ENCODE measurements at places on chromosomes 12 and 14.

- no peak overlapping the region for H3K27ac ChIP-seq
- no peak overlapping the region for H3K4me3 ChIP-seq
- no peaks in the 10 kb centered on the region for H3K27me3 ChIP-seq
- no peaks in the 10 kb centered on the region for H3K36me3 ChIP-seq
Observed at GRCh38 chr12:117481470-117481869, 120.0 kb upstream of the NOS1 start.

GRCh38 chr14:91138511-91139359 lies 24.9 kb downstream of the DGLUCY start:
- H3K27me3 ChIP-seq = no peaks in the 10 kb centered on the region
- no peaks in the 10 kb centered on the region for H3K36me3 ChIP-seq
- peaks cover 2% of the 10 kb centered on the region for H3K4me1 ChIP-seq

GRCh38 chr14:33508126-33509062 lies 442.5 kb downstream of the EGLN3 start:
- no peaks in the 10 kb centered on the region for H3K36me3 ChIP-seq
- DNase-seq = no peak
- H3K4me1 ChIP-seq = peaks cover 28% of the 10 kb centered on the region
- no peak overlapping the region for H3K27ac ChIP-seq
- H3K27me3 ChIP-seq = no peaks in the 10 kb centered on the region

GRCh38 chr14:74065746-74066575 lies 18.3 kb downstream of the ALDH6A1 start:
- H3K4me1 ChIP-seq = no peaks in the 10 kb centered on the region
- no peak for DNase-seq
- no peak overlapping the region for H3K27ac ChIP-seq
- H3K36me3 ChIP-seq = peaks cover 82% of the 10 kb centered on the region
- no peak overlapping the region for H3K4me3 ChIP-seq

DNA sequence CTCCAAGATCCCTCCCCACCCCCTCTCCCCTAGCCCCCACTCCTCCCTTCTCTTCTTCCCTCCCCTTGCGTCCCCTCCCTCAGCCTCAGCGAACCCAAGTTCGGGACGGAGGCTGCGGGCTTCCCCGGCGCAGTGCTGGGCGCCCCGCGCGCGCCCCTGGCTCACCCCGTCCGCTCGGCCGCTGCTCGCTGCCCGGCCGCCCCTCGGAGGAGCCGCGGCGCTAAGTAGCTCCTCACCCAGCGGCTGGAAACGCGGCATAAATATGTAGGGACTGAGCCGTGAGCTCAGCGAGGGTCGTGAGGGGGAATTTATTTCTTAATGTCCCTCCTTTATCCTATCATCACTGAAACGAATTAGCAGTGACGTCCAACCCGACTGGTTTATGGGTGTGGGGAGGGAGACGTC lies at the start of gene NOS1:
TSS of gene NOS1 (minus strand) at position 280 of the 405 bp plus-strand sequence. CDS start 30,557 bp downstream, outside the sequence.
- peaks cover 2% of the 10 kb centered on the region for H3K4me1 ChIP-seq
- H3K36me3 ChIP-seq = no peaks in the 10 kb centered on the region
- no peak within 1 kb of the TSS for H3K27ac ChIP-seq
- H3K4me3 ChIP-seq = peak within 1 kb of the TSS; percentile 75
- H3K27me3 ChIP-seq = peaks cover 35% of the 10 kb centered on the region

GRCh38 chr14:68777644-68778043 lies 15.2 kb downstream of the ZFP36L1 start:
- H3K27me3 ChIP-seq = no peaks in the 10 kb centered on the region
- no peak overlapping the region for H3K4me3 ChIP-seq
- H3K4me1 ChIP-seq = peaks cover 19% of the 10 kb centered on the region
- H3K27ac ChIP-seq = no peak overlapping the region
- DNase-seq = no peak
- H3K36me3 ChIP-seq = no peaks in the 10 kb centered on the region

DNA sequence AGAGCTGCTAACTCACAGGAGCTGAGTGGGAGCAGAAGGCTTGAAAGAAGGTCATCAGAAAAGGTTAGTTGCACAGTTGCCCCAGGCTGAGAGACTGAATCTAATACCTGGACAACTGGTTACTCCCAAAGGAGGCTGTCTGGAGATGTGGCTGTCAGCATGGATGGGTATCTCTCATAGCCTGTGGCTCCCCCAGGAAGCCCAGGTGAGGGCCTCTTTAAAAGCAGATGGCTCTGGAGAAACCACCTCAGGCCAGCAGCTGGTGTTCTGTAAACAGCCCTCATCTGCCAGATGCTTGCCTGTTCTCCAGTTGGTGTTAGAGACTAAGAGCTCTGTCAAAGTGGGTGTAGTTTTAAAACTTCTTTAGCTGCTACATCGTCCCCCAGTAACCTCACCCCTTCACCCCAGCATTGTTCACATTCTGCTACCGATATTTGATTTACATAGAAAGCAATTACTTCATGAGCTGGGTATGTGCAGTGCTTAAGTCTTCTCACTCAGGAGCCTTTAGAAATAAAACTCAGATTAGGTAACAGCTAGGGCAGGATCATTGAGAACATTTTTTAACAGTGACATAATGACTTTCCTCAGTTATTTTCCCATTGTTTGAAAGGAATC lies 25.8 kb downstream of the DACT1 start:
- H3K4me3 ChIP-seq = no peak overlapping the region
- H3K36me3 ChIP-seq = no peaks in the 10 kb centered on the region
- no peak overlapping the region for H3K27ac ChIP-seq
- H3K27me3 ChIP-seq = no peaks in the 10 kb centered on the region
- DNase-seq = no peak
- peaks cover 12% of the 10 kb centered on the region for H3K4me1 ChIP-seq

All from neuronal stem cell (in vitro differentiated cells).